Osteoblast (primary cell): ENCODE measurements at places on chromosomes 6 and 20.

GRCh38 chr6:93567164-93567563 is 147.8 kb upstream of the EPHA7 start:
- no peaks in the 10 kb centered on the region for H3K36me3 ChIP-seq
- no peak for DNase-seq
- no peaks in the 10 kb centered on the region for H3K4me1 ChIP-seq
- no peak overlapping the region for H3K4me3 ChIP-seq
- no peaks in the 10 kb centered on the region for H3K27me3 ChIP-seq

DNA sequence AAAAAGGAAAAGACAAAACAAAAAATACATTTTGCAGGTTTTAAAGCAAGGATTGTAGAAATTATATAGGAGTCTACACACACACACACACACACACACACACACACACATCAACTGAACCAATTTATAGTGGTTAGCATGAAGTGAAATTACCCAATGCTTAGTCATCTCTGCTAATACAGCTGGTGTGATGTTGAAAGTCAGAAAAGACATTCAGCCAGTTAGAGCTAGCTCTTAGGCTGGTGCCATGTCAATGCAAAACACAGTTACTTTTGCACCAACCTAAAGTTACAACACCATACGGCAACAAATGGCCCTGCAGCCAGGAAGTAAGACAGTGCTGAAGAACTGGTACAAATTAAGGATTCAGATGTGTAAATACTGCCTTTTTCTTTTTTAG is 15.2 kb downstream of the FAM210B start:
- DNase-seq, result peak; percentile 83
- no peaks in the 10 kb centered on the region for H3K27me3 ChIP-seq
- H3K36me3 ChIP-seq, result peaks cover 35% of the 10 kb centered on the region
- peaks cover 4% of the 10 kb centered on the region for H3K4me1 ChIP-seq

DNA sequence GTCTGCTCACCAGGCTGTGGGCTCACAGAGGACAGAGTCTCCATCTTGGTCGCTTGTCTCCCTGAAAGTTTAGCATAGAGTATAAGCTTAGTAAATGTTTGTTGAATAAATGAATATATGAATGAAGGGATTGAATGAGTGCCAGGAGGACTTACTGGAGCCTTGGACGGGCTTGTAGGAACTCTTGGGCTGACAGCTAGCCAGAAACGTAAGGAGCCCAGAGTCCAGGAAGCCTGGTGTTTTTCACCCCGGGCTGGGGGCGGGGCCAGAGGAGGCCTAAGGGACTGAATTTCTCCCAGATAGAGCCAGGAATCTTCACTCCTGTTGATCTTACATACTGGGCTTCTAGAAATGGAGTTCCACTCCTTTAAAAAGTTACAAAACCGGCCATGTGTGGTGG is 68.5 kb upstream of the SRSF6 start:
- H3K27ac ChIP-seq, result no peak overlapping the region
- no peaks in the 10 kb centered on the region for H3K36me3 ChIP-seq
- H3K27me3 ChIP-seq, result no peaks in the 10 kb centered on the region

GRCh38 chr20:62726716-62727583 is 18.3 kb downstream of the NTSR1 start:
- peaks cover 62% of the 10 kb centered on the region for H3K27me3 ChIP-seq
- no peaks in the 10 kb centered on the region for H3K4me1 ChIP-seq
- H3K36me3 ChIP-seq, result no peaks in the 10 kb centered on the region

DNA sequence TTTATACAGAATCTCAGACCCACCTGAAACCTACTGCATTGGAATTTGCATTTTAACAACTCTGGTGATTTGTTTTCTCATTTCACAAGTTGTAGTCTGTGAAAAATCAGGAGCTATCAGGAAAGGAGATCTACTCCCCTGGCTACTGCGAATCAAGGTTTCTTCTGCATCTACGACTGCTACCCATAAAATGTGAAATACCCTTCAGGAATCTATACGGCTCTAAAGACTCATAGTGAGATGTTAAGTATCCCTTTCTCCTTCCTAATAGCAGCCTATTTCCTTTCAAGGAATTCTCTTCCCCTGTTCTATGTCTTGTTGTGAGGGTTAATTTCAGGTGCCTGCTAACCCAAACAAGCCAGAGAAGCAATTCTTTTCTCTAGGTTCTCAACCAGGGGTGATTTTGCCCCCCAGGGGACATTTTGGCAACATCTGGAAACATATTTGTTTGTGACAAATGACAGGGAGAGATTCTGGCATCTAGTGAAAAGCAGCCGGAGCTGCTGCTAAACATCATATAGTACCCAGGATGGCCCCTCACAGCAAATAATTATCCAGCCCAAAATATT is 26.3 kb downstream of the WFDC3 start:
- DNase-seq, result no peak
- H3K36me3 ChIP-seq, result no peaks in the 10 kb centered on the region
- H3K27me3 ChIP-seq, result no peaks in the 10 kb centered on the region
- H3K4me3 ChIP-seq, result no peak overlapping the region

- no peak for DNase-seq
- no peaks in the 10 kb centered on the region for H3K27me3 ChIP-seq
- no peak overlapping the region for H3K4me3 ChIP-seq
Measured at GRCh38 chr20:53346335-53346648, 247.3 kb downstream of the ZNF217 start.

DNA sequence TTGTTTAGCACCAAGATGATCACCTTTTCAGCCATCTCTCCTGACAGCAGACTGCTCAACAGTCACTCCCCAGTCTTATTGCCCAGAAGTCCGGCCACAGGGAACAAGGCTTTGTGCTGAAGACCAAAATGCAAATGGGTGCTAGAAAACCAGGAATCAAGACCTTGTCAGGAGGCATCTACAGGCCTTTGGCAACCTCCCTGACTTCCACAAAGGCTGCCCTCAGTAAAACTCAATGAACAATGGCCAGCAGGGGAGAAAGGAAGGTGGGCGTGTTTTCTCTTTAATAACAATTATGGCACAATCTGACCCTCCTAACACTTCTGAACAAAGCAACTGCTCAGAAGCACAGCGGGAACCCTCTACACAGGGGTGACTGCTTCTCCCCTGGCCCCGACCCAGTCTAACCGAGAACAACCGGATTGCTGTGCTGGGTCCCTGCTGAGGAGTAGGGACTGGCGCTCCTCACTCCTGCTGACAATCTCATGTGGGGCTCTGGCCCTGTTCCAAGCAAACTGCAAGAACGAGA is 41.6 kb downstream of the PLCG1 start:
- H3K27ac ChIP-seq, result peak overlapping the region; percentile 95
- DNase-seq, result no peak
- peaks cover 29% of the 10 kb centered on the region for H3K4me1 ChIP-seq
- H3K27me3 ChIP-seq, result no peaks in the 10 kb centered on the region
- H3K36me3 ChIP-seq, result peaks cover 39% of the 10 kb centered on the region

DNA sequence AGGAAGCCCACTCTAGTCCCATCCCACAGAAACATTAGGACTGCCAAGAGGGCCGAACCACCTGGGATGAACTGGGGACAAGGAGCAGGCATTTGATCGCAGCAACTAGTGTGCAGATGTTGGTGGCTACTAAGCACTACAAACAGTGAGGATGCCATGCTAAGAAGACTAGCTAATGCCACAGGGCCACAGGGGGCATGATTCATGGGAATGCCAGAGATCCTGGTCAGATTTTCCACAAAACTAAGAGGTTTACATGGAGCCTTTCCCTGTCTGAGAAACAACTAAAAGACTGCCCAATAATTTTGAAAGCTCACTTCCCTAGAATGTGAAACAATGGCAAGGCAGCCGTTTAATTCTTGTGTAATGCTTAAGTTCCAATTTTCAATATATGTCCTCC is 375.9 kb upstream of the PTCHD4 start:
- no peak overlapping the region for H3K27ac ChIP-seq
- H3K4me3 ChIP-seq, result no peak overlapping the region
- H3K36me3 ChIP-seq, result no peaks in the 10 kb centered on the region
- no peaks in the 10 kb centered on the region for H3K27me3 ChIP-seq
- DNase-seq, result no peak
- no peaks in the 10 kb centered on the region for H3K4me1 ChIP-seq

DNA sequence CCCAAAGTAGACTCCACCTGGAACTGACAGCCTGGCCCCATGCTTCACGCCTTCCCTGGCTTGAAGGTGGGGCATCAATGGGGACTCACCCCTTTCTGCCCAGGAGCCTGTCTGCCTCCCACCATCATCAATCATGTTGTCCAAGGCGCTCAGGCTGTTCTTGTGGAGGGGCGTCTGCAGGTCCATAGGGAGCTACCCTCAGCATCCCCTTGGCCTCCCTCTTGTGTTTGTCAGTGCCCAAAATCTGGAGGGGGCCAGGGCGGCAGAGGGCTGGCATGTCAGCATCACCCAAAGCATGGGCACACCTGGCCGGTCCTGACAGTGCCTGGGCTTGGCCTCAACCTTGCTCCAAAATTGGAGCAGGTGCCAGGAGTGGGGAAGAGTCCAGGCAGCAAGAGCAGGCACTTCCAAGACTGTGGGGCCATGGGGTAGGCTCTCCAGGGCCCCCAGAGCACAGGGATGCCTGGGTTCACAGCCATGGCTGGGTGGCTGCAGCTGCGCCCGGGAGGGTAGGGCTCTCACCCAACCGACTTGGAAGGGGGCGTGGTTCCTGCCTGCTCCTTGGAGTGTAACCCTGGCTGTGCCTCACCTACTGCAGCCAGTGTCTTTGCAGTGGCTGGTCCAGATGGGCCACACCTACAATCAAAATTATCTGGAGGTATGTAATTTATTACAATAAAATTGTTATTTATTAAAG is 903.4 kb downstream of the EYS start:
- DNase-seq, result no peak
- no peak overlapping the region for H3K4me3 ChIP-seq
- H3K27ac ChIP-seq, result no peak overlapping the region

GRCh38 chr6:24408719-24409410 is 6.1 kb downstream of the MRS2 start:
- peaks cover 5% of the 10 kb centered on the region for H3K4me1 ChIP-seq
- peaks cover 36% of the 10 kb centered on the region for H3K36me3 ChIP-seq
- no peak overlapping the region for H3K4me3 ChIP-seq
- DNase-seq, result peak; percentile 19
- H3K27me3 ChIP-seq, result no peaks in the 10 kb centered on the region
- H3K27ac ChIP-seq, result no peak overlapping the region

DNA sequence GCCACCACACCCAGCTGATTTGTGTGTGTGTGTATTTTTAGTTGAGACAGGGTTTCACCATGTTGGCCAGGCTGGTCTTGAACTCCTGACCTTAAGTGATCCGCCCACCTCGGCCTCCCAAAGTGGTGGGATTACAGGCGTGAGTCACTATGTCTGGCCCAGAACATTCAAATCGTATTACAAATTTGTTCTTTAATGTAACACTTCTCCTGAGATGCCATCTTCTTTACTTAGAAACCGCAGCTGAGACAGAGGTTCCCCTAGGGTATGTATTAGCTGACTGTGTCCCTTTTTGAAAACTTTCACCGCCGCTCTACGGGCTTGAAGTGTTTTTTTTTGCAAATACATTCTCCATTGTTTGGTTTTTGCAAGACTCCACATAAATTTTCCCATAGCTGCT is 62.6 kb downstream of the TOX2 start:
- peak overlapping the region; percentile 34 for H3K27ac ChIP-seq
- peaks cover 18% of the 10 kb centered on the region for H3K4me1 ChIP-seq
- no peaks in the 10 kb centered on the region for H3K27me3 ChIP-seq
- no peak for DNase-seq
- H3K4me3 ChIP-seq, result no peak overlapping the region

- H3K36me3 ChIP-seq, result no peaks in the 10 kb centered on the region
- DNase-seq, result no peak
- no peaks in the 10 kb centered on the region for H3K27me3 ChIP-seq
- no peaks in the 10 kb centered on the region for H3K4me1 ChIP-seq
- no peak overlapping the region for H3K27ac ChIP-seq
- no peak overlapping the region for H3K4me3 ChIP-seq
Measured at GRCh38 chr6:46808806-46809205, 15.6 kb downstream of the MEP1A start.

- H3K27me3 ChIP-seq, result peaks cover 35% of the 10 kb centered on the region
- peaks cover 15% of the 10 kb centered on the region for H3K4me1 ChIP-seq
- H3K27ac ChIP-seq, result no peak overlapping the region
- no peaks in the 10 kb centered on the region for H3K36me3 ChIP-seq
- H3K4me3 ChIP-seq, result no peak overlapping the region
- DNase-seq, result peak; percentile 85
Measured at GRCh38 chr6:44267252-44267651, 1.9 kb upstream of the NFKBIE start.

DNA sequence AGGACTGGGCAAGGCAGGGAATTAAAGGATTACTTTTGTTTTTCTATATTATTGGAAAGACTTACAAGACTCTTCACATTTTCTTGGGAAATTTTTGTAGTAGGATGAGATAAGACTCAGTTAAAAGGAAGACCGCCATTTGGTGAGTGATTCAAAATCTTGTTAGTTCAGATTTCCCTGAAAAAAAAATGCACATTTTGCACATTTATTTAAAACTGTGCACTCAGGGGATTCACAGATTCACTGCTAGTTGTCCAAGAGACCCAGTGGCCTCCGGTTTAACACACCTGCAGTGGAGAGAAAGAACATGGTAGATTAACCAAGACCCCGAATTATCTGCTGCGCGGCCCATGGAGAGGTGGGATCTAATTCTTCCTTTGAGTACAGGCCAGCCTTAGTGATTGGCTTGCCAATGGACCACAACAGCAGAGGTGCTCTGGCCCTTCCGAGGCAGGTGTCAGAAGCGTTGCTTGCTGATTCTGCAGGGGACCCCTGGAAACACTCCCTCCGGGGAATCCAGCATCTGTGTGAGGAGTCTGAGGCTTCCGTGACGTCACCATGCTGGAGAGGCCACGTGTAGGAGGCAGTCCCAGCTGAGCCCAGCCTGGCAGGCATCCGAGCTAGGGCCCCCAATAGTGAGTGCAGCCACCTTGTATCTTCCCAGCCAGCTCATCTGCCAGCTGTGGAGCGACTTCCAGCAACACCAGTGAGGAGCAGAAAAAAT is 68.9 kb downstream of the ZNF217 start:
- no peak overlapping the region for H3K4me3 ChIP-seq
- H3K27ac ChIP-seq, result no peak overlapping the region
- DNase-seq, result no peak
- no peaks in the 10 kb centered on the region for H3K27me3 ChIP-seq

DNA sequence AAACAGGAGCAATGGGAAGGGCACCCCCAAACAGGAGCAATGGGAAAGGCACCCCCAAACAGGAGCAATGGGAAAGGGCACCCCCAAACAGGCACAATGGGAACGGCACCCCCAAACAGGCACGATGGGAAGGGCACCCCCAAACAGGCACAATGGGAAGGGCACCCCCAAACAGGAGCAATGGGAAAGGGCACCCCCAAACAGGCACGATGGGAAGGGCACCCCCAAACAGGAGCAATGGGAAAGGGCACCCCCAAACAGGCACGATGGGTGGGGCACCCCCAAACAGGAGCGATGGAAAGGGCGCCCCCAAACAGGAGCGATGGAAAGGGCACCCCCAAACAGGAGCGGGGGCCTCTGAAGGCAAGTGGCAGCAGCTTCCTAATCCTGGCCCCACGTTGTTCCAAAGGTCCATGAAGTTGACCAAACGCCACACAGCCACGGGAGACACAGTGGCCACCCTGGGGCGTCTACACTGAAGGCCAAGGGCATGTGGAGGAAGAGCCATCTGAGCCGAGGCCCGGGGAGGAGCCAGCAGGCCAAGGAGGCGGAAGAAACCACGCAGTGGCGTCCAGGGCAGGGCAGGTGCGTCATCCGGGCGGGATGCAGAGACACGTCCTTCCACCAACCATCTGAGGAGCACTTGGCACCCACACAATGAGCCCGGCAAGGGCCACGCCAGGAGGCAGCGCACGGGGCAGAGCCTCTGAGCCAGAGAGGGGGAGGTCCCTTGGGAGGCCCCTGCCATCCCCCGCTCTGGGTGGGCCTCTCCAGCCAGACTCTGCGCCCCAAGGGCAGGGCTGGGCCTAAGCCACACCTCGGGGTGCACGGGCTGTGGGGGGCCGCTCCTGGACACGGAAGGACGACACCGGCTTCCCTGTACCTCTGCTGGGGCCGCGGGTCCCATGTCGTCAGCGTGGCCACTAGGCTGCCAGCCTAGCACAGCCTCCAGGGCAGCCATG is 21.5 kb upstream of the NTSR1 start:
- peaks cover 20% of the 10 kb centered on the region for H3K27me3 ChIP-seq
- H3K36me3 ChIP-seq, result no peaks in the 10 kb centered on the region
- no peak overlapping the region for H3K4me3 ChIP-seq
- H3K4me1 ChIP-seq, result no peaks in the 10 kb centered on the region
- H3K27ac ChIP-seq, result no peak overlapping the region
